ENCODE measurements at places on chromosomes 6 and 20. TPM values are rescaled to one million over a fixed set of nuclear protein-coding genes. Genes with fewer than 3 reads are reported as not detected.

- DNase-seq = no peak
Observed at GRCh38 chr6:153150371-153150751, 19.3 kb upstream of the RGS17 start.

DNA sequence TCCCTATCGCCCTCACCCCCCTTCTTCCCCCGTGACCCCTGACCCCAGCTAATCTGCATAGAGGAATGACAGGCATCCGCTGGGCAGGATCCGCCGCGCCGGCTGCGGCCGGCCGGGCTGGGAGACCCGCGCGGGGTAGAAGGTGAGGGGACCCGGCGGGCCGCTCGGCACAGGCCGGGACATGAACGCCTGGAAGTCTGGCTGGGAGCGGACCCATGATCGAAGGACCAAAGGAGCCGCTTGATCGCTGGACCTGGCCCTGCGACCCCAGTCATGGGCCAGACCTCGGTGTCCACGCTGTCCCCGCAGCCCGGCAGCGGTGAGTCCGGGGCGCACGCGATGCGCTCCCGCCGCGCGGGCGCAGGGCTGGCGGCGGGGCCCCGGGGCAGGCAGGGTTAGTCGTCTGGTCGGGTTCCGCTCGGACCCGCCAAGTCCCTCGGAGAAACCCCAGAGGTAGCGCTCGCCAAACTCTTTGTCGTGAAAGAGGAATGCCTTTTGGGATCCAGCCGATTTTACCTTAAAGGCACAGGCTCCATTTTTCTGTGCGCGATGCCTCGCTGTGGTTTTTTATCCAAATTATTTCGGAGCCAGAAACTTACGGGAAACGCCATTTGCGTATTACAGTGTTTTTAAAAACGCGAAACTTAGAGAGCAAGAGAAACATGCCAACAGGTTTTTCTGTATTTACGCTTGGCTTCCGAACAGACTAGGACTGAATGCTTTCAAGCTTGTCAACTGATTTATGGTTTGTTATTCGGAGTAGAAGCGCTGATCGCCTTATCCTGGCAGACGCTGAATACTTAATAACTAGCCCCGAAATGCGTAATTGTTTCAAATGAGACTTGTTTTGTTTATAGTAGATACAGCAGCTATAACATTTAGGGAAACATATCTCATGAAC lies at the start of gene PHACTR2:
Gene PHACTR2, plus strand, starts transcription at position 75 of the 901 bp plus-strand sequence. Its CDS starts 199 bp downstream, at position 274.
- peak; percentile 91 for DNase-seq

DNA sequence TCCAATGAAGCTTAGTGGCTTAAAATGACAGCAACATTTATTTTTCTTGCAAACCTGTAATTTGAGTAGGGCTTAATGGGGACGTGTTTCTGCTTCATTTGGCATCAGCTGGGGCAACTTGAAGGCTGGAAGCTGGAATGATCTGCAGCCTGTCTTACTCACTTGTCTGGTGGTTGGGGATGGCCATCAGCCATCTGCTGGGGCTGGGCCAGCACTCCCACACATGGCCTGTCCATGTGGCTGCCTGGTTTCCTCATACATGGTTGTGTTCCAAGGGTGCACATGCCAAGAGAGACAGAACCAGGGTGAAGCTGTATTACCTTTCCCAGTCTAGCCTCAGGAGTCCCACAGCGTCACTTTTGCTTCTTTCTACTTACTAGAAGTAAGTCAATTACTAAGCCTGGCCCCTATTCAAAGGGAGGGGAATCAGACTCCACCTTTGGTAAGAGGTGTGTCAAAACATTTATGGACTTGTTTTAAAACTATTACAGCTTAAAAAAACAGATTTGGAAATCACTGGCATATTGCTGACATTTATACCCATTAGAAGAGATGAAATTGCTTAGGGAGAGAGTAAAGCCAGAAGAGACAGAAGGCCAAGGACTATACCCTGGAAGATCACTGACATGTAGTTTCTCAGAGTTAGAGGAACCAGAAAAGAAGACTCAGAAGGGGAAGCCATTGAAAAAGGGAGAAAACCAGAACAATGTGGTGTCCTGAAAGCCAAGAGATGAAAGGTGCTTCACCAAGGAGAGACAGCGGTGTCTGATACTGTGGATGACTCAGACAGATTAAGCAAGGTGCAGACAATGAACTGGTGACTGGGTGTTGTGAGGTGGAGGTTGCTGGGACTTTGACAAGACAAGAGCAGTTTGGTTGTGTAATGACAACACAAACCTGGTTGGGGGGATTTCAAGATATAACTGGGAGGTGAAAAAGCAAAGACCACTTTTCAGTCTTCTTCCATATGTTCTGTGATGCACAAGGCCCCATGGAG lies 345.2 kb downstream of the GJA1 start:
- DNase-seq = no peak

OPRM1 gene
- total RNA-seq = not detected

PHIP gene
- total RNA-seq = 70.7 TPM

BMP7 gene
- 0.29 TPM for total RNA-seq

CASS4 gene
- total RNA-seq = 0.45 TPM

All from stomach (tissue), 19 donors.